ENCODE measurements at places on chromosomes 16 and 17. TPM values are rescaled to one million over a fixed set of nuclear protein-coding genes. Genes with fewer than 3 reads are reported as not detected.

DNA sequence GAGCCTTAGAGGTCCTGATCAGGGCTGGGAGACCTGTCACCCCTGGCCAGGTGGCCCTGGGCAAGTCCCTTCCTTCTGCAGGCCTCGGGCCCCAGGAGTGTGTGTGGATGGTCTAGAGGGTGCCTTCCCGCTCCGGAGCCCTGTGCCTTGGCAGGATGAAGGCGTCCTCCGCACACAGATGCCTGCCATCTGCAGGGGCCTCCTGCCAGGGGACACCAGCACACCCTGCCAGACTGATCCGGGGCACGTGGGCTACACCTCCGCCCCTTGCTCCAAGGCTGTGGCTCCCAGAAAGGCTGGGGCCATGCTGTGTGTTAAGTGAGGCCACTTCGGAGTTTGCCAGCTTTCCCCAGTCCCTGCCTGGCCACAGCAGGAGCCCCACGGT lies 30.7 kb downstream of the NPTX1 start:
- DNase-seq, result no peak

Gene HOXB2
- 73.0 TPM for total RNA-seq

GRCh38 chr17:29133121-29133713 lies 47.0 kb downstream of the MYO18A start:
- DNase-seq, result peak; percentile 64

Gene CYBC1
- 178 TPM for total RNA-seq

DNA sequence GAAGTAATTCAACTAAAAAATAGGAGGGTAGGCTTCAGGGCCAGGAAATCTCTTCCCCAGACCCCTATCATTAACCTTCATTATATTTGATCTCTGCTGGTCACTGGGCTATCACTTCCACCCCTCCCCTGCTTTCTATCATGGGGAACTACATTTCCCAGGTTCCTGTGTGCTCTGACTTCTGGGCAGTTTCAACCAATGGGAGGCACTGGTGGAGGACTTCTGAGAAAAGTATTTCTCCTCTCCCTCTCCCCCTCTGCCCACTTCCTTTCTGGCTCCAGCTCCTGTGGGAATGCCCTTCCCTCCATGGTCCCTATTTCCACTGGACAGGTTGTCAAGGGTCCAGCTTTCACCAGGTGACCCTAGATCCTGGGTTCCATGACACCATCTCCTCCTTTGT lies 364.4 kb downstream of the C16orf95 start:
- DNase-seq, result no peak

- DNase-seq, result no peak
These were observed 71.3 kb downstream of the KANSL1 start for GRCh38 chr17:46121841-46122485.

Gene HBQ1
- total RNA-seq, result not detected

- no peak for DNase-seq
These were observed 15.0 kb downstream of the SMIM36 start for GRCh38 chr17:55496094-55496881.

- peak; percentile 74 for DNase-seq
These were observed at the start of gene ATAD5 for GRCh38 chr17:30831663-30832437. ATAD5 (plus strand) TSS chr17:30831966; CDS start chr17:30832348, 382 bp downstream.

GRCh38 chr17:35740997-35741931 lies 9.8 kb downstream of the RASL10B start:
- DNase-seq, result no peak

- no peak for DNase-seq
These were observed 23.9 kb downstream of the NFAT5 start for GRCh38 chr16:69589434-69590269.

DNA sequence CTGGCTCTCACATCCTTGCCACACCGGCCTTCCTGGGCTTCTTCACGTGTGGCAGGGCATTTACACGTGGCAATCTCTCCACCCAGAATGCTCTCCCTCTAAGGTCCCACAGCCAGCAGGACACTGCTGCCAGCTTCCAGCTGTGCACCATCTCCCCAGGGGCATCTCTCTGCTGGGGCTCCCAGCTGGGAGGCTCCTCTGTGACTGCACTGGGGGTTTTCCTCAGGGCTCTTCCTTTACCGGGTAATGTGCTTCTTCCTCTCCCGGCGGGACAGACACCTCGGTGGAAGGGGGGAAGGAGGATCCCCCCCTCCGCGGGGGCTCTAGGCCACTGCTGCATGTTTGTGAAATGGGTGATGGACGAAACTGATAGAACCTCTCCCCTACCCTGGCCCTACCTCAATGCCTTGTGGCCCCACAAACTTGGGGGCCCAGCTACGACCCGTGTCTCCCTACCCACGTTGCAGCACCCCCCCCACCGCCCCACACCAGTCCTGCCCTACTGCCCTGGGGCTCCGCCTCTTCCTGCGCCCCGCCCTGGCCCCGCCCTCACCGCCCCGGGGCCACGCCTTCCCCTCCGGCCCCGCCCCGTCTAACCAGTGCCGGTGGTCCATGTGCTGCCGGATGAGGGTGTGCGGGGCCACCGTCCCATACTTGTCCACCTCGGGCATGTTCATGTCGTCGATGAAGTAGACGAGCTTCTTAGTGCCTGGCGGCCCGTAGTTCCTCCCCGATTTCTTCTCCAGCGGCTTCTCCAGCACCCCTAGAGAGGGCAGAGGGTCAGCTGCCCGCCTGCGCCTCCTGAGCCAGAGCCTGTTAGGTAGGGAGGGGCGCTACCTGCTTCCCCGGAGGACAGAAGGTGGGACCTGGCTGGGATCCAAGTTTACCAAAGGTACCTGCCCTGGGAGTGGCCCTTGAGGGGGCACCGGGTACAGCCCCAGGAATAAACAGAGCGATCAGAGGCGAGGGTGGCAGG lies 92.6 kb downstream of the DNAH17 start:
- DNase-seq, result no peak

- no peak for DNase-seq
These were observed 6.1 kb downstream of the GDE1 start for GRCh38 chr16:19515757-19516156.

DNA sequence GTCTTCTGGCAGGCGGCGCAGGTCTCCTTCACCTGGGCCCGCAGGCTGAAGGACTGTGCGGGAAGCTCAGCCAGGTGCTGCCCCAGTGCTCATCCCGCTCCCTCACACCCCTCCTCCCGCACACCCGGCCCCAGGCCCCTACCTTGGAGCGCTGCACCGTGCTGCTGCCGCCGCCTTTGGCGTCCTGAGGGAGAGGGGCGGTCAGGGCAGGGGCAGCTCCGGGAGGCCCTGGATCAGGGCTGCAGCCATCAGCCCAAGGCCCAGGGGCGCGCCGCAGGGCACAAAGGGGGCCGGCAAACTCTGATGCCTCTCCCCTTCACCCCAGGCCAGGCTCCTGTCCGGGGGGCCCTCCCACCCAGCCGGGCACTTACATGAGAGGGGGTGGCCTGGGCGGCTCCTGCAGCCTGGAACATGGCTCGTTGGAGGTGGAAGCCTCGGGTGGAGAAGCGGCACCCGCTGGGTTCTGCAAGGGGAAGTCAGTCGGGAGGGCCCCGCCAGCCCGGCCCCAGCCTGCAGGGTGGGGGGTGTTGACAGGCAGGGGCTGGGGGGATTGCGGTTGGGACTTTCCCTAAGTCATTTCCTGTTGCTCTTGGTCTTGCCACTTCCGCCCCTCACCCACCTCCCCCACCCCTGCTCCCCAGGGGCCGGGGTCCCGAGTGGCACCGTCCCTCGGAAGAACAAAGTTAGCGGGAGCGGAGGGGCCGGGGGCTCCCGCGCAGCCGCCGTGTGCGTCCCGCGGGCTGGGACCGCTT lies 863 bp downstream of the LIMD2 start:
- no peak for DNase-seq

DNA sequence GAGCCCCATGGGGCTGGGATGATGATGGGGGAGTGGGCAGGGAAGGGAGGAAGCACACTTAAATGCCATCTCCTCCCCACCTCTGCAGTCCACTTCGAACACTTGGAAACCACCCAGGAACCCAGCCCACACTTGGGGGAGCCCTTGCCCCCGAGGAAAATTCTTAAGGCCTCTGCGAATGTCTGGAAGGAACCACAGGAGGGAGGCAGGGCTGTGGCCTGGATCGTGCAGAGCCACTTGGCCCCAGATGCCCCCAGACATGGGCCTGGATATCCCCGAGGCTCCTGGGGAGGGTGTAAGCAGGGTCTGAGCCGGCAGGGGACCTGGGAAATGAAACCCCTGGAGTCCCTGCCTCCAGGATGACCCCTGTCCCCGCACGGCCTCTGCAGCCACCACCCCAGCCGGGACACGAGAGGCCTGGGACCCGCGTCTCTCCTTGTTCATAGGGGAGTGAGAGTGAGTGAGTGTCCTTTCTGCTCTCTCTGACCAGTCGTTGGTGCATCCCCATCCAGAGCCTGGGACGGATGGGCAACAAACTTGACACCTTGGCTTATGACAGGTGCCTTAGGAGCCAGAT lies 11.8 kb upstream of the MTSS2 start:
- DNase-seq, result no peak

DNA sequence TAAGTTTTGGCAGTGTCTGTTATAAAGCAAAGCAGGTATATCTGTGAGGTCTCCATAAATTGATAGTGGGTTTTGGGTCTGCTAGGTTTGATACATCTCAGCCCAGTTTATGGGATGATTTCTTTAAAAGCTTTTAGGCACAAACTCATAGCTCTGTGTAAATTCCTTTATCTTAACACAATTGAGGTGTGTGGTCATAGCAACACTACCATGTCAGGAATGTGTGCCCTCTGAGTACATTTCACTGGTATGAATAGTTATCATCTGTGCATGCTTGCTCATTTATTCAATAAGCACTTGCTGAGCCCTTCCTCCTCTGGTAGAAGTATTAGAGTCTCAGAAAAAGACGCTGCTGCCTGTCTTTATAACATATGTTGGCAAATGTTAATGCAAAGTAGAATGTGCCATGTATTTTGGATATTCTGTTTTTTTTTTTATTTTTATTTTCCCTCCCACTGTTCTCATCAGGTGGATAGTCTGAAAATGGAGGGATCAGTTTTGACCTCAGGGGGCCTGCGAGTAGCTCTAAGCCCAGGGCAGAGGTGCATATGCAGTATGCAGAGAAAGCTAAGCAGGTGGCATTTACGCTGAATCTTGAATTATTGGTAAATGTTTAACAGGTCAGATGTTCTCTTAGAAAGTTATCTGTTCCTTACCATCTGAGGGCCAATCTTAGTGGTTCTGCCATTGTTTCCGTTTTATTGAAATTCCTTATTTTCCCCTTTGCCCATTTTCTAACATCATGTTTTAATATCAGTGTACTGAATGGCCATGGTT lies 90.7 kb downstream of the WNT3 start:
- DNase-seq, result no peak

GRCh38 chr17:68468788-68469187 lies 11.5 kb upstream of the WIPI1 start:
- DNase-seq, result no peak

DNA sequence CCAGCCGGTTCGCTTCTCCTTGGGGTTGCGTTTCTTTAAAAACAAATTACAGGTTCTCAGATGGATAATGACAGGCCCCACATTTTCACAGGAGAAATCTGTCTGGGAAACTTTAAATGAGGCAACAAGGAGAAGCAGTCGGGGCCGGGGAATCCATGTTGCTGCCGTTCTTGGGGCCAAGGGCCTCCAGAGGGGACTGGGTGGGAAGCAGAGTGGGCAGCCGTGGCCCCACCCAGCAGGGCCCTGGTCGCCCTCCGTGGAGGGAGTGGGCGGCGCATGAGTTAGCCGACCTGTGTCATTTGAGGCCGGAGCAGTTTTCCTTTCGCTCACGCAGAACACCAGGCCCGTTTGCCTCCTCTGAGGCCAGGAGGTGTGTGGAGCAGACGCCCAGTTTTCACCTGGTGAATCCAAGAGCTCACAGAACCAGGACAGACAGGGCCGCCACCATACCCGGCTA lies 207.7 kb upstream of the CIBAR2 start:
- DNase-seq, result no peak

- no peak for DNase-seq
These were observed 9.6 kb downstream of the SCN4A start for GRCh38 chr17:63963123-63963522.

DNA sequence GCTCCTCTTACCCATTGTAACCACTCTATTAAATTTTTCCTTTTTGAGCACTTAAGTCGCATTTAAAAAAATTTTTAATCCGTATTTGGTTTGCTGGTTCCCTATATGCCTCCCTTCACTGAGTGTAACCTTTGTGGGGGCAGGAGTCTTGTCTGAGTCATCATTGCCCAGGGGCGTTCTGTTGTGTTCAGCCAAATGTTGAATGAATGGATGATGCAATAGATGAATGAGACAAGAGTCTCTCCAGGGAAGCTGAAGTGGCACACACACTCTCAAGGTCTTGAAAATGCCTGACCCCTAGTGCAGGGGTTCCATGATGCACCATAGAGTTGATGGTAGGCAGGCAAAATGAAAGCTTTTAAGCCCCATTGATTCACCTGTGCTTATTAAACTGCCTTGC lies 123.0 kb upstream of the RBFOX1 start:
- no peak for DNase-seq

- DNase-seq, result no peak
These were observed 30.4 kb upstream of the PITPNA start for GRCh38 chr17:1592751-1593629.

GRCh38 chr17:31596382-31597323 lies 205.2 kb downstream of the RAB11FIP4 start:
- DNase-seq, result peak; percentile 85

GRCh38 chr17:32719689-32720088 lies 157.2 kb downstream of the MYO1D start:
- no peak for DNase-seq

- DNase-seq, result no peak
These were observed 6.4 kb downstream of the CCL18 start for GRCh38 chr17:36070427-36070826.

Gene OR3A2
- total RNA-seq, result 0.68 TPM

- no peak for DNase-seq
These were observed 37.9 kb upstream of the SLC38A10 start for GRCh38 chr17:81332914-81333528.
